NCI-H1417 treated with DMSO at 0.1 percent for 48 hours (cell line): ENCODE measurements at places on chromosomes 2 and 18.

- DNase-seq, result no peak
Observed at GRCh38 chr2:43488737-43489136, 107.1 kb downstream of the THADA start.

- no peak for DNase-seq
Observed at GRCh38 chr2:225041207-225041850, 939 bp downstream of the DOCK10 start.

DNA sequence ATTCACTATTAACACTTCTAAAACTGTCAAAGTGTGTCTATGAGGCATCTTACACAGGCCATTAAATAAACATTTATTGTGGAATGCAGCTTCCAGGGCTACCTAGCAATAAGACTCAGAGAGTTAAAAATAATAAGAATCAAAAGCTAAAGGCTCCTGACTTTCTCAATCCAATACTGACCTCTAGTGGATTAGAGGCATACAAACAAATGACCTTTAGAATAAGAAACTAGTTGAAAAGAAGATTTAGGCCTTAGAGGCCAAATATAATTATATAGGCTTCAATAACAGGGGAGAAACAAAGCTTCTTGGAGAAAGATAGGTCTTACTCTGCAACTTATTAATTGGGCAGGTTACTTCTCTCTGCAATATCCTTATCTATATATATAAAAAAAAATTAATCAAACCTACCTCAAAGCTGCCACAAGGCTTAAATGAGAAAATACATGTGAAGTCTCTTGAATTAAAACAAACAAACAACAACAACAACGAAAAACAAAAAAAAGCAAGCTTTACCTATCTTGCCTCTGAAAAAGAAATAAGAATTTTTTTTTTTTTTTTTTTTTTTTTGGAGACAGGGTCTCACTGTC lies 246.1 kb downstream of the EXOC6B start:
- DNase-seq, result peak; percentile 57

DNA sequence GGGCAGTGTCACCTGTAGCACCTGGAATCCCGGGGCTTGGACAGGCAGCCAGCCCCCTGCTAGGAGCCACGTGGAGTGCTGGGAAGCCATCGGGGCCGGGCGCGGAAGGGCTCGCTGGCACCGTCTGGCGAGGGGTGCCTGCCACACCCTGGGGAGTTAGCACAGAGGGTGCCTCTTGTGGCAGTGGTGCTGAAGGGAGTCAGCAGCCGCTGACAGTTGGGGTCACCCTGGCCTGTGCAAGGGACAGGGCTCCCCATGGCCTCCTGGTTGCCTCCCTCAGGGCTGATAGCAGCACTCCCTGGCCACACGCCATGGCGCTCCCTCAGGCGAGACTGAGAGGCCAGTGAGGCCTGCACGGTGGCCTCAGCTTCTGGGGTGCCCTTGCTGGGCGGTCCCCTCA lies 13.9 kb upstream of the D2HGDH start:
- DNase-seq, result no peak

- no peak for DNase-seq
Observed at GRCh38 chr2:217559084-217559483, 443.7 kb downstream of the TNS1 start.

GRCh38 chr2:7225848-7226247 lies 308.6 kb downstream of the RNF144A start:
- peak; percentile 71 for DNase-seq

DNA sequence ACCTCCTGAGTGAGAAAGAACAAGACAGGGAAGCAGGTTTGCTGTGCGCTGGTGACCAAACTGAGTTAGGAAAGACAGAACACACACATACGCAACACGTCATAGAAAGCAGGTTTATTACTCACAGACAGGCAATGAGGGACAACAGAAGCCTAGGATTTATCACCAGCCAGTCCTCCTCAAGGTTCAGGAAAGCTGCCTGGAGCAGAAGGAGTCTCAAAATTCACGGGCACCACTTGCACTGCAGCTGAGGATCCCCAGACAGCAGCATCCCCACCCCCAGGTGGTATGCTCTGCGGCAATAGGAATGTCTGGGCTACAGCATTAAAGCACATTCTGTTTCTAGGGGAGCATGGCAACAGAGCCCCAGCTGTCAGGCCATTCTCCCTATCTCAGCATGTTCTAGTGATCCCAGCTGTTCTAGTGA lies 284.4 kb upstream of the RGPD4 start:
- DNase-seq, result no peak

GRCh38 chr18:13317801-13318200 lies 99.2 kb downstream of the LDLRAD4 start:
- DNase-seq, result no peak

DNA sequence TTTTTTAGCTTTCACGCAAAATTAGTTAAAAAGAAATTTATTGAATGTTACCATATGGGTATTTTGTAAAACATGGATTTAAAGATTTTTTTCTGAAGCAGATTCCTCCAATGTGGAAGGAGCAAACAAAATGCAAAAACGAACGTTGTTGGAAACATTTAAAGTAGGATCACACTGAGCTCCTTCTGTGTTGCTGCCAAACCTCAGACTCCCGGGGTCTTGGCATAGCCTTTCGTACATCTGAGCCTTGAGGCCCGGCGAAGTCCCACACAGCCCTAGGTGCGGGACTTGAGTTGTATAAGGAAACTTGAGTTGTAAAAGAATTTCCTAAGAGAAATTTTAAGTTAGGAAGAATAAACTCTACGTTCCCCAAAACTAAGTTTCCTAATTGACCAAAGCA lies 52.0 kb upstream of the CD226 start:
- DNase-seq, result no peak

DNA sequence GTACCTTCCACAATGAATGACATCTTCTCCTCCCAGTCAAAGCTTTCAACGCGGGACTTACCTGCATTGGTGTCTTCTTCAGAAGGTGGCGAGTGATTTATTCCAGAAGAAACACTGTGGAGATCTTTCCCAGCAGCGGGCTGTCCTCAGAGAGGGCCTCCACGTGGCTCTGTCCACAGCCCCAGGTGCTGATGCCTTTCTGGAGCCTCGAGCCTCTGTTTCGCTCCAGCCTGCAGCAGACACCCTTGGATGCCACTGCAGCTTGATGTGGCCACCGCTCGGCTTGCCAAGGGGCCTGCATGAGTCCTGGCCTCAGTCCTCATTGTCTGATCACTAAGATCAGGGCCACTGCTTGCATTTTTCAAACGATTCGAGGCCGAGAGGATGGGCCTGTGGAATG lies 46.6 kb upstream of the GALR1 start:
- DNase-seq, result no peak

GRCh38 chr2:45851111-45851510 lies 199.6 kb downstream of the PRKCE start:
- DNase-seq, result no peak

DNA sequence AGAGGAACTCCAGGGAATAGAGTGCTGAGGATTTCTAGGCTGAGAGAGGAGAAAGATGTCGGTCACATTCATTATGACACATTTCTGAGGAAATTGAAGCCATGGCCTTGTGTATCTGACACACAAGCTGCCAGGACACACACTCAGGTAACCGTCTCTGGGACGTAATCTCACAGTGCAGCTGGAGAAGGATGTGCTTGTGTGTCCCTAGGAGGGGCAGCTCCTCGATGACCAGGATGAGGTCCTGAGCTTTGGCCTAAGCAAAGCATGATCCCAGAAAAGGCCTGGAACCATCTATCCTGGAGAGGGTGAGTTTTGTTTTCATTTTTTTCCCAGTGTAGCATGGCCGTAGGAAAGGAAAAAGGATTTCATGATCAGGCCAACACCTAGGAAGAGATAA lies 102.2 kb downstream of the CAPN13 start:
- DNase-seq, result no peak

DNA sequence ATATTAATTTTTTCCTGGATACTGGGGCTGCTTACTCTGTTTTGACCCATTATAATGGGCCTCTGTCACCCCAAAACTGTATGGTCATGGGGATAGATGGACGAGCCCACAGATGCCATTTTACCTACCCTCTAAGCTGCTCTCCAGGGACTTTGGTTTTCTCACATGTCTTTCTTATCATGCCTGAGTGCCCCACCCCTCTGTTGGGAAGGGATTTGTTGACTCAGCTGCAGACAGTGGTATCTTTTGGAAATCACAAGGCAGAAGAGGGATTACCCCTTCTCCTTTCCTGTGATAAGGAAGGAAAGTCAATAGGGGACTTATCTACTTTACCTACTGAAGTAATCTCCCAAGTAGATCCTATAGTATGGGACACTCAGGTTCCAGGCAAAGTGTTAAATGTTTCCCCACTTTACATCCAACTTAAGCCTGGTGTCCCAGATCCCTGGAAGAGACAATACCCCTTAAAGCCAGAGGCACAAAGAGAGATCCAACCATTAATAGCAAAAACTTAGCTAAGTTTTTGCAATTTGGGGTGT lies 182.7 kb downstream of the RNF152 start:
- no peak for DNase-seq

GRCh38 chr18:75199327-75199726 lies 9.6 kb downstream of the PTGR3 start:
- no peak for DNase-seq

- DNase-seq, result no peak
Observed at GRCh38 chr18:32362484-32362883, 108.2 kb downstream of the GAREM1 start.

GRCh38 chr2:107553046-107553445 lies 273.6 kb upstream of the RGPD4 start:
- DNase-seq, result no peak

DNA sequence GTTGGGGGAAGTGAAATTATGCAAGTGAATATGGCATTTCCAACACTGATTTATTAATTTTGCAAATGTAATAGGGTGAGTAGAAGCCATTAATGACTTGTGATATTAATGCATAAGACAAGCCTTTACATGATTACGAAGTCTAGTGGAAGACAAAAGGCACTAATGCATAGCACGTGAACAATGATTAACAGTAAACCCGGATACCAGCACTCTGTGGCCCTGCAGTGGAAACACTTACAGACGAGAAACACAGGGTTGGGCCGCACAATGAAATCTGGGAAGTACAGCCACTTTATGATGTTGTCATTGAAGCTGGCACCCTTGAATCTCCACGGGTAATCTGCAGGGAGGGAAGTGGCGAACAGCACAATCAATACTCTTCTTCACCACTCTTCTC lies 233.4 kb downstream of the NAPG start:
- no peak for DNase-seq

DNA sequence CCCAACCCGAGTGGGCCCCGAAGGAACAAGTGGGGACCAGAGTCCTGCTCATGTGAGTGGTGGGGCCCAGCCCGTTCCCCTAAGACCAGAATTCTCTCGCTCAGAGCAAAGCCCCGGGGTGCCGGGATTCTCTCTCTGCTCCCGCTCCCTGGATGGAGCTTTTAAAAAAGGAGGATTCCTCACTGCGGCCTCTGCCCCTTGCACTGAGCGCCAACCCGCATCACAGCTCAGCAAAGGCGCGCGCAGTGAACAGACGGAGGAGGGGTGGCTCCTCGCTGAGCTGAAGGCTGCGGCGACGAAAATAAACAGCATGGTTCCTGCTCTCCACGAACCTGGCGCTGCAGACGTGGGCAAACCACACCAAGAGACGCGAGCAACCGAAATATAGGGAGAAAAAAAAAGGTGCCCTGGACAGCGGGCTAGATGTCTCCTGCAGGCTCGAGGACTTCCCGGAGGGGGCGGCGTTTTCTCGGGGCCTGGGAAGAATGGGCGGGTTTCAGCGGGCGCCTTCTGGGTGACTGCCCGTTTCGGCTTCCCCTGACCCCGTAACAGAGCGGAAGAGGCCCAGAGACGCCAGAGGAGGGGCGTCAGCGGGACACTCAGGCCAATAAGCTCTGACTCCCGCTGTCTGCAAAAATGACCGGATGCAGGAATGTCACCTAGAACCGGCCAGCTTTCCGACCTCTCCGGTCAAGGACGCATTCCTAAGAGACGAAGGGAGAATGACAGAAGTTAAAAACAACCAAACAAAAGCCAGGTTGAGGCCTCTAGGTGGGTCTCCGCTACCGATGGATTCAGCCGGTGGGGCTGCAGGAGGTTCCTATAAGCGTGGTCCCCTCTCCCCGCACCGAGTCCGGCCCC lies 819 bp upstream of the KLF11 start:
- peak; percentile 28 for DNase-seq

DNA sequence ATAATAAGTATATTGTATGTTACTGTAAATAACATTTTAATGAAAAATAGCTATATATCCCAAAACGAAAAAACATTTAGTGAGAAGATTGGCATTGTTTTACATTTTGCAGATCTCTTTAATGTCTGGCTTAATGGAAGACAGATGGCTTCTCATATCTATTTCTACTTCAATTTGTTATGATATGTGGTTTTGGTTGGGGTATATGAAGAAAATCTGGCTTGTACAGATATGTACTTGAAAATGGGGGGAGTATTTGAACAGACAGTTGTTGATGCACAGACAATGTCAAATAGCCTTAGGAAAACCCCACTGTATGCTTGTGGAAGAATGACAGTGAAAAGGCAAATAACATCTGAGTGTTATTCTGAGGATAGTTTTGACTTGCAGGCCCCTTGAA lies 23.6 kb upstream of the GMCL1 start:
- no peak for DNase-seq

- DNase-seq, result no peak
Observed at GRCh38 chr2:19887510-19887909, 14.3 kb downstream of the TTC32 start.

GRCh38 chr2:45862843-45863242 lies 211.4 kb downstream of the PRKCE start:
- DNase-seq, result no peak

GRCh38 chr2:148888003-148888501 lies 13.0 kb downstream of the KIF5C start:
- no peak for DNase-seq

DNA sequence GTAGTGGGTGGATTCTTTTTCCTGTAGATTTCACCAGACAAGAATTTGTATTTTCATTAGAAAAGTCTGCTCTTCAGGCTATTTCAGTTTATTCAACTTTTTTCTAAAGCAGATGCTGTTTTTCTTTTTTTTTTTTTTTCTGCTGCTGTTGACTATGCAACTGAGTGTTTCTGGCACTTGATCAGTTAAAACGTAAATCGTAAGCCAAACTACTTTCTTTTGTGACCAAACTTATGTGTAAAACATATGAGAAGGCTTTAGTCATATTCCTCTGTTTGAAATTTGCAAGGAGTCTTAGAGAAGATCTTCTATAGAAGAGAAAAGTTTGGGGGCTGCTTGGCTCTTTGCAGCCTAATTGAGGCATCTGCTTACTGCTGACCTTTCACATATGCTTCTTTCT lies 170.1 kb downstream of the PARD3B start:
- no peak for DNase-seq

- no peak for DNase-seq
Observed at GRCh38 chr2:124640221-124640750, 615.2 kb downstream of the CNTNAP5 start.

DNA sequence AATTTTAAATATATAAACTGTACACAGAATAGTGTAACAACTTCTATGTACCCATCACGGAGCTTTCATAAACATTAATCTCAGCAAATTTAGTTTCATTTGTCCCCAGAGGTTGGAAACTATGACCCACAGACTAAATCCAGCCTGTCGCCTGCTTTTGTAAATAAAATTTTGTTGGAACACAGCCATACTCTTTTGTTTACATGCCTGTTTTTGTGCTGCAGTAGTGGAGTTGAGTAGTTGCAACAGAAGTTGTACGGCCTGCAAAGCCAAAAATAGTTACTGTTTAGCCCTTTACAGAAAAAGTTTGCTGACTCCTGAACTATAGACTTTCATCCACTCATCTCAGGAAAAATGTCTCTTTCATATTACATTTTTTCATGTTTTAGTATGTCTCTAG lies 39.8 kb downstream of the RBM45 start:
- DNase-seq, result no peak

- no peak for DNase-seq
Observed at GRCh38 chr2:49070716-49071115, 83.6 kb downstream of the FSHR start.
